ENCODE measurements at places on chromosomes 12 and 14. TPM values are rescaled to one million over a fixed set of nuclear protein-coding genes. Genes with fewer than 3 reads are reported as not detected.

The INHBC gene
- not detected for total RNA-seq

- DNase-seq, result no peak
Measured at GRCh38 chr14:64496764-64497163, 6.9 kb downstream of the ZBTB25 start.

- DNase-seq, result no peak
Measured at GRCh38 chr12:113302466-113302865, 32.4 kb downstream of the SLC8B1 start.

- DNase-seq, result peak; percentile 61
Measured at GRCh38 chr12:127809275-127809674, 457.7 kb upstream of the TMEM132C start.

GRCh38 chr14:47674543-47675465 is 601 bp downstream of the MDGA2 start:
- DNase-seq, result peak; percentile 10

The LUM gene
- 0.42 TPM for total RNA-seq

The BCL2L2 gene
- total RNA-seq, result 22.8 TPM

DNA sequence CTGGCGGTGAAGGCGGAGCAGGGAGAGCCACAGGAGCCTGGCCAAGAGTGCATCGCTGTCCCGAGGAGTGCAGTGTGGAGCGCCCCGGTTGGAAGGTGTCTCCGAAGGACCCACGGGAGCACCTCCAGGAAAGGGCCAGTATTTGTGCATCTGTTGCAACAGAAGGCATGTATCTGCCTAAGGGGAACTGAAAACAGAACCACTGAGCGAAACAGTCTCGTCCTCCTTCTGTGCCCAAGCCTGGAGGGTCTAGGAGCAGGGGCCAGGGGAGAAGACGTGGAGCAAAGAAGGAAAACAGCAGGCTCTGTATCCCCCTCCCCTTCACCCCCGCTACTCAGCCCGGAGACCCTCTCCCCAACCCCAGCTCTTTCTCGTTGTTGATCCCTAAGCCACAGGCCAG is 5.3 kb upstream of the LRRC10 start:
- no peak for DNase-seq

DNA sequence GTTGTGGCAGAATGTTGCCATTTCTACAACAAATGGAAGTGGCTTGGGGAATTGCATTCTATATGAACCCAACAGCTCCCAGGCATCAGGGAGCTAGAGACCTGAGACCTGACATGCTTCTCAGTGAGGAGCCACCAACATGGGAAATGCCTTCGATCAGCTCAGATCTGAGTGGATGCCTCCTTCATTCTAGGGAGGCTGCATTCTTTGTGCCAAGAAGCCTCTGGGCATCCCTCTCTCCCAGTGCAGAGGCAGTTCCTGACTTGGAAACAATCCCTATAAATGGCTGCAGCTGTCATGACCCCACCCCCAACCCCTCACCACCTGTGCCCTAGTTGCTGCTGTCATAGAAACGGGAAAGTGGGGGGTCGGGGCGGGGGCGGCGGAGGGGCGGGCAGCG is 196.3 kb downstream of the PPM1H start:
- DNase-seq, result no peak

- DNase-seq, result no peak
Measured at GRCh38 chr12:29794862-29795261, 11.1 kb upstream of the TMTC1 start.

DNA sequence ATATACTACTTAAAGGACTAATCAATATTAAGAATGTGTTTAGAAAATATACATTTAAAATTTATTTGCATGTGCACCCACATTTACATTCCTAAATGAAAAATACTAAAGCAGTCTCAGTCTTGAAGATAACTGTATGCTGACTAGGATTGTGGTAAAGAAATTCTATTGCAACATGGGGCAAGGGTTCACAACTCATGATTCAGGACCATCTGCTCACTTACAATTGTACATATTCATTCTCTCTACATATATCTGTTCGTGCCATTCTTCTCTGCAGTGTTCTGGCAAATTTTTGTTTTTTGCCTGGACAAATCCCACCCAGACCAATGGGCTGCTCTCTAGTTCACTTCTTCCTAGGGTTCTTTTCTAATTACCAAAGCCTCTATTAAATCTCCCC is 417.2 kb upstream of the NOVA1 start:
- no peak for DNase-seq

- DNase-seq, result no peak
Measured at GRCh38 chr12:54127538-54128259, 61.1 kb downstream of the SMUG1 start.

The PTPN21 gene
- 6.1 TPM for total RNA-seq

The VPS29 gene
- total RNA-seq, result 147 TPM

DNA sequence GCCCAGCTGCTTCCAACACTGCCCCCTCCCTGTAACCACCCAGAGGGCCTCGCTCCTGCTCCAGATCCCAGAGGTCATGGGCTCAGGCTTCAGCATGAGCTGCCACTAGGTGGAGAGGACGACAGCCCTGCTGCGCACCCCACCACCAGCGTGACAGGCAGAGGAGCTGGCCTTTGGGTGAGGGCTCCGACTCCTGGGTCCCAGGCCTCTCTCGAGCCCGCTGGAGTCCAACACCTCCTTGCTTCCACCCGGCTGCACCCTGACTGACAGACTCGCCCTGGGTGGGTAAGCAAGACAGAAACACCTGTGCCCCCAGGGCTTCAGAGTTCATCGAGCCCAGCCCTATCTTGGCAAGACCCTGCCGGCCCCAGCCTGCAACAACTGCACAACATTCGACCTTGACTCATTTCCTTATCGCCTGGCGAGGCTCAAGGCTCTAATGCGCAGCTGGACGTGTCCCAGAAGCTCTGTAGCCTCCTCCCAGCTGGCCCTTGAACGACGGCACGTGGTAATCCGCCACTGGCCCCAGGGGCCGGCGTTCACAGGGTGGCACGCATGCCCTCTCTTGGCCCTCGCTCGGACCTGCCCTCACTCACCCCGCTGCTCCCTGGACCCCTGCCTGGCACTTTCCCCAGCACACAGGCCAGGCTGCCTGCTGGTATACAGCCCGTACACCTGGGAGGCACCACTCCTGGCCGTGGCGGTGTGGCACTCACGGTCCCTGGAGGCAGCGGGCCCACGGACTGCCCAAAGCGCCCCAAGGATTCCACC is 28.0 kb downstream of the VPS37B start:
- no peak for DNase-seq

DNA sequence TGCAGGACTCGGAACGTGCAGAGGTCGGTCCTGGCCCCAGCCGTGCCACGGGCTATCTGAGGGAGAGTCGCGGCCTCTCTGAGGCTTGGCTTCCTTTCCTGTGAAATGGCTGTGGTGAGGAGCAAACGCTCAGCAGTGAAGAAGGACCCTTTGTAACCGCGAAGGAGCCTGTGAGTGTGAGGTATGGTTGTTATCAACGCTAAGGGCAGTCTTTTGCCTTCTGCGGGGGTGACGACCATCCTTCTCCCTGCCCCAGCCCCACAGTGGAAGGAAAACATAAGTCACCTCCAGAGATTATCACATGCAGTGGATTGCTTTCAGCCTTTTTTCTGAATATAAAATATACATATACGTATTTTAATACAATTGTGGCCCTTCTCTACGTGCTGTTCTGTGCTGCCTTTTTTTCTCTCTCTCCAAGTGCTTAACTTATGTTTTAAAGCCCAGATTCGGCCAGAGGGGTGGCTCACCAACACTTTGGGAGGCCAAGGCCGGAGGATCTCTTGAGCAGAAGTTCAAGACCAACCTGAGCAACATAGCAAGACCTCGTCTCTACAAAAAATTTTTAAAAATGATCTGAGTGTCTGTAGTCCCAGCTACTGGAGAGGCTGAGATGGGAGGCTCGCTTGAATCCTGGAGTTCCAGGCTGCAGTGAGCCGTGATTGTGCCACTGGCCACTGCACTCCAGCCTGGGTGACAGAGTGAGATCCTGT is 17.4 kb downstream of the TAMALIN start:
- no peak for DNase-seq

- DNase-seq, result peak; percentile 52
Measured at GRCh38 chr12:29428633-29429032, 47.7 kb upstream of the ERGIC2 start.

GRCh38 chr12:1939801-1940607 is 21.6 kb upstream of the CACNA2D4 start:
- peak; percentile 85 for DNase-seq

The TAS2R31 gene
- 5.2 TPM for total RNA-seq

DNA sequence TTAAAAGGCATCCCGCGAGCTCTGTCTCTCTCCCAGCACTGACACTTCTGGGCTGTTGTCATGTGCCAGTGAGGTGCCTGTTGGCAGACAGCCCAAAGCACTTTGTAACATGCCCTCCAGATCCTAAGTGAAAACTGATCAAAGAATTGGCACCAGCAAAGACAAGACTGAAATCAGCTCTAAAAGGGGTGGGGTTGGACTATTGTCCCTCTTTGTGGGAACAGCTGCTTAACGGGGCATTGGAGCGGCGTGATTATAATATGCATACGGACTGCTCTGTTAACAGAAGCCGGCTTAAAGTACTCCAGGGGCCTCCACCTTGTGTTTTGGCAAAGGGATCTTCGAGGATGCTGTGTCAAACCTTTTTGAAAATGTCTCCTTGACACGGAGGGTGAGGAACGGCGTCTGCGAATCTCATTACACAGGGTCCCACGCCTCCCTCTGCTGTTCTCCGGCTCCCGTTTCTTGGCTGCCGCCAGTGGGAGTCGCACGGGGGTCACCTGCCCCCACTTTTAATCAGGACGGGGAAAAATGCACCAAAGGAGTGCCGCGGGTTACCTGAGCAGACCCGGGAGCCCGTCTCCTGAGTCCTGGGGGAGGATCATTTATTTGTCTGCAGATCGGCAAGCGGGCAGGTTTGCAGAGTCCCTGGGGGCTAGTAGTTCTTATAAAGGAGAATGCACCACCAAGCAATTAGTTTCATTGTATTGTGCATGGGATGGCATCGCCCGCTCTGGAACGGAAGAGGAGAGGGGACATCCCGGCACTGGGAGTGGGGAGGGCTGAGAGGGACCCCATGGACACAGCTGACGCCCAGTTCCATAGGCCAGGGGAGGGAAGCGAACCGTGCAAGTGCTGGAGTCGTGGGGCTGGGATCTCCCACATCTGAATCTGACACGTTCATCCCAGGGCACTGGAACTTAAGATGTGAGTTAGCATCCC is 44.3 kb downstream of the SPRING1 start:
- peak; percentile 32 for DNase-seq

The RFC5 gene
- total RNA-seq, result 66.3 TPM

DNA sequence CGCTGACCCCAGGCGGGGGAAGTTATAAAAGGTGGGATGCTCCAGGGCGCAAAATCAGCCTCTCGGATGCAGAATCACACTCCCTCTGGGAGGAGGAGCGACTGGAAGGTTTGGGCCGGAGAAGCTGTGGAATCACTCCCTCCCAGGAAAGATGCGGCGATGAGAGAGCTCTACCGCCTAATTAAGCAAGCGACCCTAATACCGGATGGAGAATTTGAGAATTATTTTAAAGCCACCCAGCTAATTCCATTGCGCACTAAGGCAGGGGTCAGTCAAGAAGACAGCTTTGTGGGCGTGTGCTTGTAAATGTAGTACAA is 1.9 kb downstream of the COL2A1 start:
- DNase-seq, result no peak

DNA sequence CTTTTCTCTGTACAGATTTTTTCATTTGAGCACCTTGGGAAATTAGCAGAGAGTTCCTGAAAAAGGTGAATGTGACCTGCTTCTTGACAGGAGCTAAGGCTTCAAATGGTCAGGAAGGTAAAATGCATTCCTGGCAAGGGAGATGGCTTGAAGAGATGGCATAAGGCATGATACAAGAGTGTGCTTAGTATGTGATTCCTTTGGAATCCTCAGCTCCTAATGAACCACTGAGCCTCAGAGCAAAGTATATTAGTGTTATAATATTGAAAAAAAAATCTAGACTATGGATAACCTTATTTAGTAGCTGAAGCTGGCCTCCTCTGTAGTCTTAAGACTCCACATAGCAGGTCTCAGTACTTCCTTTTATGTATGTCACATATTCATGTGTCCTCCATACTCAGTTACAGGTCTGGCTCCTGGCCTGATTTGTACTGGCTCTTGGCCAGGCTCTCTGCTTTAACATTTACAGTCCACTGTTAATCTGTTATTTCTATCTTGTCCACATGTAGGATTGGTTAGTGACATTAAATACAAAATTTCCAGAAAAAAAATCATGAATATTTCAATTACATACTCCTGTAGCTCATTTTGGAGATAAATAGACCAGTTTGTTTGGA is 17.9 kb downstream of the TOGARAM1 start:
- DNase-seq, result no peak

- DNase-seq, result no peak
Measured at GRCh38 chr12:9721394-9722092, 11.4 kb downstream of the CLECL1 start.

The DHH gene
- total RNA-seq, result 0.39 TPM

The ACSM4 gene
- not detected for total RNA-seq

- DNase-seq, result no peak
Measured at GRCh38 chr14:53964249-53964648, 7.6 kb upstream of the BMP4 start.

DNA sequence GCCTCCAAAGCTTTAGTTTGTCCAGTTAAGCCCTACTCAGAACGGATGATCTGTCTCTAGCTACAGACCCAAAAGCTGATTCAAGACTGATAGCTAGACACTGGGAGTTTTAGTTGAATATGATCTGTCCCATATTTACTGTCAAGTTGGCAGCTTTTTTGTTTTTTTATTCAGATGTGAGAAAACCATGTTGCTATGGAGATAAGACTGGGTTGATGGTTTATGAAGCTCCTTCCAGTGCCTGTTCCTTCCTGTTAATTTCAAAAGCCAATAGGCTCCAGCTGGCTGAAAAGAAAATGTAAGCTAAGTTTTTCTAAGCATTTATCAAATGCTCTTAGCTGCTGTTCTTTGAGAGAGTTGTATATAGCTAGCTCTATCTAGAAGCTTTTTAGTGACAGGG is 4.7 kb downstream of the DYNLL1 start:
- DNase-seq, result no peak

- DNase-seq, result no peak
Measured at GRCh38 chr14:70828188-70828587, 18.9 kb upstream of the MAP3K9 start.

- no peak for DNase-seq
Measured at GRCh38 chr14:51370758-51371386, 130.8 kb downstream of the TMX1 start.

The KRT79 gene
- not detected for total RNA-seq

All from A673 (cell line).